ENCODE measurements at places on chromosomes 1 and 21.

GRCh38 chr1:61752921-61753389 is 10.7 kb downstream of the PATJ start:
- no peak for DNase-seq

DNA sequence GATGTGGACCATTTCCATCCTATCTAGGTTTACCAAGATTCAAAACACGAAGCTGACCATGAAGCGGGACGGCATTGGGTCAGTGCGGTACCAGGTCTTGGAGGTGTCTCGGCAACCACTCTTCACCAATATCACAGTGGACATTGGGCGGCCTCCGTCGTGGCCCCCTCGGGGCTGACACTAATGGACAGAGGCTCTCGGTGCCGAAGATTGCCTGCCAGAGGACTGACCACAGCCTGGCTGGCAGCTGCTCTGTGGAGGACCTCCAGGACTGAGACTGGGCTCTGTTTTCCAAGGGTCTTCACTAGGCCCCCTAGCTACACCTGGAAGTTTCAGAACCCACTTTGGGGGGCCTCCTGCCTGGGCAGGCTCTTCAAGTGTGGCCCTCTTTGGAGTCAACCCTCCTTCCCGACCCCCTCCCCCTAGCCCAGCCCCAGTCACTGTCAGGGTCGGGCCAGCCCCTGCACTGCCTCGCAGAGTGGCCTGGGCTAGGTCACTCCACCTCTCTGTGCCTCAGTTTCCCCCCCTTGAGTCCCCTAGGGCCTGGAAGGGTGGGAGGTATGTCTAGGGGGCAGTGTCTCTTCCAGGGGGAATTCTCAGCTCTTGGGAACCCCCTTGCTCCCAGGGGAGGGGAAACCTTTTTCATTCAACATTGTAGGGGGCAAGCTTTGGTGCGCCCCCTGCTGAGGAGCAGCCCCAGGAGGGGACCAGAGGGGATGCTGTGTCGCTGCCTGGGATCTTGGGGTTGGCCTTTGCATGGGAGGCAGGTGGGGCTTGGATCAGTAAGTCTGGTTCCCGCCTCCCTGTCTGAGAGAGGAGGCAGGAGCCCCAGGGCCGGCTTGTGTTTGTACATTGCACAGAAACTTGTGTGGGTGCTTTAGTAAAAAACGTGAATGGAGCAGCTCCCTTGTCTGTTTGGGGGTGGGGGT is 864 bp upstream of the CCDC24 start:
- DNase-seq, result no peak

DNA sequence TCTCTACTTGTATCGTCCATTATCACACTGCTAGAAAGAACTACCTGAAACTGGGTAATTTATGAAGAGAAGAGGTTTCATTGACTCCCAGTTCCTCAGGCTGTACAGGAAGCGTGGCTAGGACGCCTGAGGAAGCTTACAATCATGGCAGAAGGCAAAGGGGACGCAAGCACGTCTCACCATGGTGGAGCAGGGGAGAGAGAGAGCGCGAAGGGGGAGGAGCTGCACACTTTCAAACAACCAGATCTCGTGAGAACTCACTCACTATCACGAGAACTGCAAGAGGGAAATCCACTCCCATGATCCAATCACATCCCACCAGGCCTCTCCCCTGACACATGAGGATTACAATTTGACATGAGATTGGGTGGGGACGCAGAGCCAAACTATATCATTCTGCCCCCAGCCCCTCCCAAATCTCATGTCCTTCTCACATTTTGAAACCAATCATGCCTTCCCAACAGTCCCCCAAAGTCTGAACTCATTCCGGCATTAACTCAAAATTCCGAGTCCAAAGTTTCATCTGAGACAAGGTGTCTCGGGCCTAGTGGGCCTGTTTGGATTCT is 8.0 kb downstream of the MMEL1 start:
- DNase-seq, result no peak

DNA sequence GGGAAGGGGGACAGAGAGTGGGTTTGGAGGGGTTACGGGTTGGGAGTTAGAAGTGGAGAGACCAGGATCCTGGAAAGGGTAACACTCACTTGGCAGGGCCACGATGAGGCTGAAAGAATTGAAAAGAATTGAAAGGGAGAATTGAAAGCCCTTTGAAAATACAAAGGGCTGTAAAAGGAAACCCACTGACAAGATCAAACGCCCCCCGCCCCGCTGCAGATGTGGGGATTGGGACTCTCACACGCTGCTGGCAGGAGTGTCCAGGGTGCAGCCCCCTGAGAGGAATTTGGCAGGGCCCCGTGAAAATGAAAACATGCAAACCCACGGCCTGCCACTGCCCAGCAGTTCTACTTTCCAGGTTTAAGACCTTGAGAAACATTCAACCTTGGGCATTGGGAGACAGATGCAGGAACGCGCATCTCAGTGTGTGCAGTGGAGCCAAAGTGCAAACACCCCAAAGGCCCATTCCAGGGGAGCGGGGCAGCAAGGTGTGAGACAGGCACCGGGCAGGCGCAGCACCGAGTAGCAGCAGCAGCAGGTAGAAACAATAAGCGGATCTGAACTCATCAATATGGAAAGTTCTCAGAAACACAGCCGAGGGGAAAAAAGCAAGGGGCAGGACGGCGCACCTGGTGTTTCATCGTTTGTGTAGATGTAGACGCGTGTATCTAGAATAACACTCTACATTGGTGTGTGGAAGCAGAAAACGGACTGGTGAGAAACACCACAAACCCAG is 8.3 kb upstream of the TNFRSF1B start:
- no peak for DNase-seq

DNA sequence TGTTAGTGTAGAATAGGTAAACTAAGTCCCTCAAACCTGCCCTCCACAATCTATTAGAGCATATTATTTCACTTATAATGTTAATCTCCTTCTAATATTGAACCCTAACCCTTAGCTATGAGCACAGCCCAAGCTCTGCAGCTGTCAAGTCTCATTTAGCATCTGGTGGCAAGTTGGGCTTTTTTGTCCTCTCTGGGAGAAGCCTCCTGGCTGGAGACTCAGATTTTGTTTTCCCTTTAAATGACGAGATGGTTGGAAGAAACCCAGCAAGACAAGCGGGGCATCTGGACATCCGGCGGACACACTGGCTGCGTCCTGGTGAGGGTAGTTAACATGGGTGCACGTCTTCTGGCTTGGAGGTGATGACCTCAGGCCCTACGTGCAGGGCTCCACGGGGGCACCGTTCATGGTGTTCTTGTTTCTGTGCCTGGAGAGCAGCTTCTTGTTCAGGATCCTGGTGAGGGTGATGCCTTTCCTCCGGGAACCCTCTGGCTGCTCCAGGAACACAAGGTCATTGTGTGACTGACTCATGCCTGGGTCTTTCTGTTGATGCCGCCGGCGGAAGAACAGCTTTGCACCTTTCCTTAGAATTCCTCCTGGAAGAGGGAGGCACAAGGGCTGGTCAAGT is 9.7 kb upstream of the PRDM15 start:
- DNase-seq, result no peak

DNA sequence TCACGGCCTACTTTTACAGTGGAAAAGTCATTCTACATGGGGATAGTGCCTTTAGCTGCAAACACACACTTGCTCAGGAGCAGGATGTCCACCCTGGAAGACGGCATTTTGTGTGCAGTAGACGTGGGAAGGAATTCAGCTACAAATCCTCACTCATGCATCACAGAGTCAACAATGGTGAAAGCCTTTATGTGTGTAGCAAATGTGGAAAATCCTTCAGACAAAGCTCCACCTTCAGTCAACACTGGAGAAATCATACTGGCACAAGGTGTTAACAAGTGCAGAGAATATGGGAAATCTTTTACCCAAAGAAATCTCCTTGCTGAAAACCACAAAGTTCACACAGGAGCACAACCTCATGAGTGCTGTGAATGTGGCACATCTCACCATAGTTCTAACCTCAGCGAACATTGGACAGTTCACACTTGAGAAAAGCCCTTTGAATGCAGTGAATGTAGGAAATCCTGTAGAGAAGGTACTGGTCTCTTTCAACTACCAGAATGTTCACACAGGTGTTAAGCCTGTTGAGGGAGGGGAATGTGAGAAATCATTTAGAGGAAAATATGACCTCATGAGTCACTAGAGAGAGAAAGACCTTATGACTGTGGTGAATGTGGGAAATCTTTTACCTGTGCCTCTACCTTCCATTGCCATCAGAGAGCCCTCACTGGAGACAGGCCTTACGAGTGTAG is 101.8 kb downstream of the PTGS2 start:
- DNase-seq, result no peak

GRCh38 chr1:70906800-70907199 is 140.8 kb downstream of the PTGER3 start:
- DNase-seq, result no peak

Measured in stimulated activated CD8-positive, alpha-beta memory T cell treated with anti-CD3 and anti-CD28 coated beads, Interleukin-7, amount 100 ng/mL, for 1 hour (primary cell).